ENCODE measurements at places on chromosomes 11 and 22. TPM values are rescaled to one million over a fixed set of nuclear protein-coding genes. Genes with fewer than 3 reads are reported as not detected.

DNA sequence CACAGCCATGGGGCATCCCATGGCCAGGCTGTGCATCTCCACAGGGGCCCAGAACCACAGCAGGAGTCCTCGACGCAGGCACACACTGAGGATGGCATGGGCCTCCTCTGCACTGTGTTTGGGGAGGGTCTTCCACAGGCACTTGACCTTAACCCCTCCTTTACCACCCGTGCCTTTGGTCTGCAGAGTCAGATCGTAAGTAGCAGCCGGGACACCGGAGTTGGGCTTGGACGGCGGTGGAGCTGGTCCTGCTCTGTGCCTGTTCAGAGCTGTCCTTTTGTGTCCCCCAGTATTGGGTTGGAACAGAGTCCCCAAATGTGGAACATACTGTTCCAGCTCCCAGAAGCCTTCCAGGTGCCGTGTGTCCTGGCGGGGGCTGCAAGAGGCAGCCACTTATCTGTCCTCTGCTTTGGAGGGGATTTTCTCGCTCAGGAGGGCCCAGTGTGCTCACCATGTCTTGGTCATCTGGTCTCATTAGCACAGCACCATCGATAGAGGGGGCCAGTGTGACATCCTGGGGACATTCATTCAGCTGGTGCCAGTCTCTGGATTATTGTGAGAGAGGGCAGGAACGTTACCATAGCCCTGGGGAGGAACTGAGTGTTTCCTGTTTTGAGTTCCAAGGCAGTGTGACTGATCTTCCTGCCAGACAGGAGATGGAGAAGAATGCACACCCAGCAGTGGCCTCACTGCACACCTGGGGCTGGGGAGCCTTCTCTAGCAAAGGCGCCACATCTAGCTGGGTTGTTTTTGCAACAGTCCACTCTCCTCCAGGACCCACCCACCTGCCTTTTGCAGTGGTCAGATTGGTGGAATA lies 12.4 kb downstream of the CRELD2 start:
- DNase-seq: no peak

GRCh38 chr11:121670805-121671282 lies 218.1 kb upstream of the SORL1-AS1 start:
- peak; percentile 50 for DNase-seq

- no peak for DNase-seq
These were observed 1.1 kb upstream of the NOL12 start for GRCh38 chr22:37684803-37685615.

Gene P2RX6
- 1.3 TPM for polyA plus RNA-seq

Gene TRIM48
- polyA plus RNA-seq: not detected

Gene TBX10
- polyA plus RNA-seq: 0.04 TPM

Gene OR51A7
- not detected for polyA plus RNA-seq
